ENCODE measurements at places on chromosomes 13 and 19. TPM values are rescaled to one million over a fixed set of nuclear protein-coding genes. Genes with fewer than 3 reads are reported as not detected.

DNA sequence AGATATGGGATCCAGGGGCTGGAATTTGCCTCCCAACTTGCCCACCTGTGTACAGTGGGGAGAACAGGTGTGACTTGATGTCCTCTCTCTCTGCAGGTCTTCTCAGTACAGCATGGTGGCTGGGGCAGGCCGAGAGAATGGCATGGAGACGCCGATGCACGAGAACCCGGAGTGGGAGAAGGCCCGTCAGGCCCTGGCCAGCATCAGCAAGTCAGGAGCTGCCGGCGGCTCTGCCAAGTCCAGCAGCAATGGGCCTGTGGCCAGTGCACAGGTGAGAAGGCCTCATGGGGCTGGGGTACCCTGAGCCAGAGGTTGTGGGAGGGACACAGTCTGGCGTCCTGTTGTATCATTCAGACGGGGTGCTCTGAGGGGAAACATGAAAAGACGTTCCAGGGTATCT lies 3.0 kb downstream of the LENG8 start:
- DNase-seq: no peak

GRCh38 chr13:29435125-29435911 lies 160.2 kb downstream of the SLC7A1 start:
- no peak for DNase-seq

DNA sequence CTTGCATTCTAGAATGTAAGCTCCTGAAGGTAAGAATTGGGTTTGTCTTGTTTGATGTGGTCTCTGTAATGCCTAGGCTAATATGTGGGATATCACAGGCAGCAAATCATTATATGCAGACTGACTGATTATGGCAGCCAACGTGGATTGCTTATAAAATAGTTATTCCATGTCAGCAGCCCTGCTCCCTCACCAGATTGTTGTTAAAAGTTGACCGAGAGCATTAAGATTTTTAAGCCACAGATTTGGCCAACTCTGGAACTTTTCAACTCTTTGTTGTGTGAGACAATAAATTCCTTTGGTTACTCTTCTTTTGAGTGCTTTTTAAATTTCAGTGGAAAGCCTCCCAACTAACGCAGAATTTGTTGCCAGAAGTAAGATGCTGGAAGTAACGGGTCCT lies 92.6 kb upstream of the FAM216B start:
- DNase-seq: no peak

DNA sequence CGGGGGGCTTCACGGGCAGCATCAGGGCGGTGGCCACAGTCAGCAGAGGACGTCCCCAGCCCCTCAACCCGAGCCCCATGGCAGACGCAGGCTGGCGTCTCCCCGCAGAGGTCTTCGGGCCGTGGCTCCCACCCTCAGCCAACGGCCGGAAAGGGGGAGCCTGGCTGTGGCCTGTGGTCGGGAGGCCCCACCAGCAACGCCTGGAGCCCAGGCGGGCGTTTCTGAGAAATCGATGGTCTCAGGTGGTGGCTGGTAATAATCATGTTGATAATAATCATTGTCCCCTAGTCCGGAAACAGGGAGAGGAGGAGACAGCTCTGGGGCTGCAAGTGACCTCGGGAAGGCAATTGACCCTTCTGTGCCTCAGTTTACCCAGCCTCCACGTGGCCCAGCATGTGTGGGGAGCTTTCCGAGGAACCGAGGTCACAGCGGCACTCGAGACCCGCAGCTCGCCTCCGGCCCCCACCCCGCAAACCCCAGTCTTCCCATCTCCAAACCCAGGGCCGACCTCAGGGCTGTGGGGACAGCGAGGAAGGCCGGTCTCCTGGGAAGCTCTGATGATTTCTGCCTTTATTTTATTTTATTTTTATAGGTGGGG lies at the start of gene PRSS57:
TSS of gene PRSS57 (minus strand) at position 101 of the 598 bp plus-strand sequence. CDS start at position 79, 22 bp downstream.
- no peak for DNase-seq

DNA sequence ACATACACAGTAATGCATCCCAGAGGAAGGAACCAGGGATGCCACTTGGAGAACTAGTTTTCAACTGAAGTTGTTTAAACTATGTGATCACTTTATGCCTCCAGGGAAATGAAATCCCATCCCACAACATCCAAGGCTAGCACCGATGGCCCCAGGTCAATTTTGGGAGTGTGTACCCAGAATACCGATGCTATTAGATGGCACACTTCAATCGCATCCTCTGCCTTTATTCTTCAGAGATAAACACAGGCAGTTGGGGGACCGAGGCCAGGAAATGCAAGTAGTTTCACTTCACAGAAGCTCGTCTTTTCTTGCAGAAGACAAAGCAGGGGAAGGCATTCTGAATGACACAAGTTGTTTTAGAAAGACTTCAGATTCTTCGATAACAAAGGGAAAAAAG lies 13.8 kb downstream of the STK24 start:
- DNase-seq: no peak

The ZNF749 gene
- total RNA-seq: 25.1 TPM

The C5AR1 gene
- 2.9 TPM for total RNA-seq

DNA sequence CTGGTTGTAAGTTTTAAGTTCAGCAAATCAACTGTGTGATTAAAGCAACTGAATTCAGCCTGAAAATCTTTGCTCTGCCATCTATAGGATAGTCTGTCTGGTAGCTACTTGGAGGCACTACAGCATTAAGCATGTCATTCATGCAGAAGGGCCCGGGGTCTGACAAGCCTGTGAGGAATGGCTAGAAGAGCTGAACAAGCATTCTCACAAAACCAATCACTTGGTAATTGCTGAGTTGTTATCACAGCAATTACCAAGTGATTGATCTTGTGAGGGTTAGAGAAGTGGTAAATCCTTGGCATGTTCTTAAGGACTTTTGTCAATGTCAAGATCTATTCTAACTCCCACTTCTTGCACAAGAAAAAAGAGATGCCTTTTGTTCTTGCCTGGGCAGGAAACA lies 356.1 kb downstream of the FGF14 start:
- DNase-seq: no peak

DNA sequence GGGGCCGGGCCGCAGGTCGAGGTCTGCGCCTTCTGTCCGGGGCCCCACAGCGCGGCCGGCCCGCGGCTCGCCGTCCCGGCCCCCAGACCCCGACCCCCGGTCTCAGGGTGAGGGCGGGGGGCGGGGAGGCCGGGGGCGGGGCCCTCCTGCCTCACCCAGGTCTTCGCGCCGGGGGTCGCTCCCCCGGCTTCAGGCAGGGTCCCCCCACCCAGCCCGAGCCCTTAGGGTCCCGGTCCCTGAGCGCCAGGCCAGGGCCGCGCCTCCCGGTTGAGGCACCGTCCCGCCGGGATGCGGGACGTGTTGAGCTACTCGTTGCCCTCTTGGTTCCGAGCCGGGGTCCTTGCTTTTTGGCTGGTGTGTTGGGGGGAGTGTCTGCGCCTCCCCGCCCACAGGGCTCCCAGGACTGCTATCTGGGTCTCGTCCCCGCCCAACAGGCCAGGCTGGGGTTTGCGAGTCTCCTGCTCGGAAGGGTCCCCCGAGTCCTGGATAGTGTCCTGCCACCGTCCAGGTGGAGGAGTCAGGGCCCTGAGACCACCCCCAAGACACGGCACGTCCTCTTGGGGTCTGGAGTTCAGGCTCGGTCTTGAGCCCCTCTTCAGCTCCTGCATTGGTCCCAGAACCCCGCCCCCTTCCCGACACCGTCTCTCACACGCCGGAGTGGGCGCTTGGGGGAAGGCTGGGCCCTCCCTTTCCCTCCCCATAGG lies 452 bp downstream of the PIAS4 start:
- DNase-seq: no peak

DNA sequence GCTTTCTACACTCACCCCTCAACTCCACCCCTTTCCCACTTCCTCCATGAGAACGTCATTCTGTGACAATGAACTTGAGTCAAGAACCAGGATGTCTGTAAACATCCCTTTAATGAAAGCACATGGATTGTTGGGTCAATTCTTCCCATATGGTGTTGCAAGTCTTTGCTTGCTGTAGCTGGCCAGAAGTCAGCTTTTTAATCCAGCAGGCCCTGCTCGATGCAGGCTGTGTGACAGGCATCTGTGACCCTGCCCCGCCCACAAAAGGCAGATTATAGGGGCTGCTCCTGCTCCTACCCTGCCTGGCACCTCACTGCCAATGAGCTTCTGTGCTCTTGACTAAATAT lies 78.0 kb downstream of the STARD13 start:
- DNase-seq: no peak

- no peak for DNase-seq
Observed at GRCh38 chr19:15562861-15563260, 52.2 kb upstream of the CYP4F8 start.

- no peak for DNase-seq
Observed at GRCh38 chr13:30142486-30143211, 164.7 kb downstream of the KATNAL1 start.

The SIGLEC11 gene
- not detected for total RNA-seq

DNA sequence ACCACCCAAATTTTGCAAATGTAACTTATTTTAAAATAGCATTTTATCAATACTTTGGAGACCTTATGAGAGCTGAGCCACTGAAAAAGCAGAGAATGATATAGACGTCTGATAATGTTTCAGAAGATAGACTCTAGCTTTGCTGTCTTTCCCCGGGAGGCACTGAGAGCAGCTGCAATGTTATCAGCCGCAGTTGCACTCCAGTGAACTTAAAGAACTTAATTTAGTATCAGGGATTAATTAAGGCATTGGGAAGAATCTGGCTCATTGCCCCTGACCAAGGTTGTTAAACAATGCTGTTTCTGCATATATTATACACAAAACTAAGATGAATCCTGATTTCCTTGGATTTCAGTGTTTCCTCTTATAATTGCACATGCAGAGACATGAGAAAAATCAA lies 75.7 kb upstream of the SGCG start:
- no peak for DNase-seq

DNA sequence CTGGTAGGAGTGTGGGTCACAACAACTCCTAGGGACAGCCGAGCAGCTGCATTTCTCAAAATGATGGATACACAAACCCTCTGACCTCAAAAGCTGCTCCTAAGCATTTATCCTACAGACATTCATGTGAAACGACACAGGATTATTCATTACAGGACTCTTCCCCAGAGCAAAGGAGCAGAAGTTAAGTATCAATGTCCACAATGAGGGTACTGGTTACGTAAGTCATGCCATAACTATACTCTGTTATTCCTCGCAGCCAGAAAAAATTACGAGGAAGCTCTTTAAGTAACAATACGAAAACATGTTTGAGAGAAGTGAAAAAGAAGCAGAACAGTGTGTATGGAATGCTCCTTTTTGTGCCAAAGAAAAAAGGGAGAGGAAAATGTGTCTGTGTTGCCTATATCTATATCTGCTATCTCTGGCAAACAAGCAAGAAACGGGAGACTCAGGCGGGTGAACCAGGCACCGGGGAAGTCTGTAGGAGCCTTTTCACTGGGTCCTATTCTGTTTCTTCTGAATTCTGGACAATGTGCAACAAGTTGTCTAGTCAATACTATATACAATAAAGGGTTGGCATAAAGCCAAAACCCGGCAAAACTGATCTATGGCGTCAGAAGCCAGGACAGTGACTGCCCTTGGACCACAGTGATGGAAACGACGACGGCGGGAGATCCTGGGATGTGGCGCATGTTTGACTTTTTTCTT lies 1.3 kb downstream of the ISOC2 start:
- no peak for DNase-seq

DNA sequence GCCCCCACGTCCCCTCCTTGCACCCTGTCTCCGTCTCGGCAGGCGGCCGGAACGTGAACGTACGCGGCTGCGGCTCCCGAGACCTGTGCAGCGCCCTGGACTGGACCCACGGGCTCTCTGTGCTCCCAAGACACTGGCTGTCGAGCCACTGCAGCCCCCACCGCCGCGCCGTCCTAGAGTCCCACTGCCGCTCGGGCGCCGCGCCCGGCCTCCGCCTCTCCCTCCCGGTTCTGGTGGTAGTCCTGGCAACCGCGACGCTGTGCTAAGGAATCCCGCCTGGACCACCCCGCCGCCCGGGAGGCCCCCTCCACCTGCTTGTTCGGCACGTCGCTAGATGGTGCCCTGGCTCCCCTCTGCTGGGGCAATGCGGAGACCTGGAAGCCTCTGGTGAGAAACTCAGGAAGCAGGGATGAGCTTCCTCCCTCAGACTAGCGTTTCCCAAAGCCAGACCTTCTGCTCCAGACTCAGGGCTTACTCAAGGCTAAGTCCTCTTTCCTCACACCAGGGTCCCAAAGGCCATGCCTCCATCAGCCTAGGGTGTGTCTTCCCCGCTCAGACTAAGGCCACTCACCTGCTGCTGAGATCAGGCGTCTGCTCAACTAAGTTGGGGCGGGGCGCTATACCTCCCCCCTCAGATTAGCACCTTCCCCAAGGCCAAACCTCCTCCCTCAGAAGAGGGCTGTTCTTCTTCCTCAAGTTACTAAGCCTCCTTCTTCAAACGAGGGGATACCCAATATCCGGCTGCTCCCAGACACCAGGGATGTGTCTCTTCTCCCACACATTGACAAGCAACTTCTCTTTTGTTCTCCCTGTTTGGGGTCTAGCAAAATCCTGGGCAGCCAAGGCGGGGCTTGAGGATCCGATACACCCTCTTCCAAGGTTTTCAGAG lies 16.1 kb upstream of the IRGC start:
- DNase-seq: peak; percentile 30

The KCNRG gene
- 1.3 TPM for total RNA-seq

All from progenitor cell of endocrine pancreas (in vitro differentiated cells).